ENCODE measurements at places on chromosomes 13 and 19.

DNA sequence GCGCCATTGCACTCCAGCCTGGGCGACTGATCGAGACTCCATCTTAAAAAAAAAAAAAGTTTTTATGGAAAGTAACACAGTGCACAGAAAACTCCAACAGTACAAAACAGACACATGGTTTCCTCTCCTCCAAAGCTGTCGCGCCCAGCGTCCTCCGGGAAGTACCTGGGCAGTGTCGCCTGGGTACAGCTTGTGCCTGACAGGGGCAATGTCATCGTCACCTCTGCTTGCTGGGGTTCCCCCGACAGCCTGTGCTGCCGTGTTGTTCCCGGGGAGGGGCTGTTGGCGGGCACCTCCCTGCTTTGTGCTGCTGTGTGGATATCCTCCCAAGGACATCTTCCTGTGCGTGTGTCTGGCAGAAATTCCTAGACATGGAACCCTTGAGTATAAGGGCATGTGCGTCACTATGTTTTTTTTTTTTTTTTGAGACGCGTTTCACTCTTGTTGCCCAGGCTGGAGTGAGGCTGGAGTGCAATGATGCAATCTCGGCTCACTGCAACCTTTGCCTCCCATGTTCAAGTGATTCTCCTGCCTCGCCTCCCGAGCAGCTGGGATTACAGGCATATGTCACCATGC lies 2.4 kb upstream of the F2RL3 start:
- DNase-seq, result peak; percentile 8

DNA sequence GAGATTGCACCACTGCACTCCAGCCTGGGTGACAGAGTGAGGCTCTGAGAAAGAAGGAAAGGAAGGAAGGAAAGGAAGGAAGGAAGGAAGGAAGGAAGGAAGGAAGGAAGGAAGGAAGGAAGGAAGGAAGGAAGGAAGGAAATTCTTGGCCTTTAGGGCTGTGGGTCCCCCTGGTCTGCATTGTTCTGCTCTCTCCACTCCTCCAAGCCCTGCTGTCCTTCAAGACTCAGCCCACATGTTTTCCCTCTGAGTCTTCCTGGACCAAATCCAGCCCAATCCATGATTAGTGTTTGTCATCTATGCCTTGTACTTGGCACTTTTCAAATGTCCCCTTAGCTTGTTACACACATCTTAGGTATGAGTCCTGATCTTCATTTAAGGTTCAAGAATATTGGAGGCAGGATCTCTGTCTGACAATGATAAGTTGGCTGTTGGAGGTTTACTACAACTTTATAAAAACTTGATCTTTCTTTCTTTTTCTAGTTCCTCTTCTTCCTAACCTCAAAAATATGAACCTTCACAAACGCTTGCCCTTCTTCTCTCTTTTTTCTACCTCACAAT lies 48.8 kb upstream of the INTS6 start:
- DNase-seq, result peak; percentile 83

GRCh38 chr19:11887611-11888531 lies at the start of gene ZNF69:
TSS of gene ZNF69 (plus strand) at chr19:11887782. CDS start at chr19:11887924, 142 bp downstream.
- DNase-seq, result peak; percentile 76

DNA sequence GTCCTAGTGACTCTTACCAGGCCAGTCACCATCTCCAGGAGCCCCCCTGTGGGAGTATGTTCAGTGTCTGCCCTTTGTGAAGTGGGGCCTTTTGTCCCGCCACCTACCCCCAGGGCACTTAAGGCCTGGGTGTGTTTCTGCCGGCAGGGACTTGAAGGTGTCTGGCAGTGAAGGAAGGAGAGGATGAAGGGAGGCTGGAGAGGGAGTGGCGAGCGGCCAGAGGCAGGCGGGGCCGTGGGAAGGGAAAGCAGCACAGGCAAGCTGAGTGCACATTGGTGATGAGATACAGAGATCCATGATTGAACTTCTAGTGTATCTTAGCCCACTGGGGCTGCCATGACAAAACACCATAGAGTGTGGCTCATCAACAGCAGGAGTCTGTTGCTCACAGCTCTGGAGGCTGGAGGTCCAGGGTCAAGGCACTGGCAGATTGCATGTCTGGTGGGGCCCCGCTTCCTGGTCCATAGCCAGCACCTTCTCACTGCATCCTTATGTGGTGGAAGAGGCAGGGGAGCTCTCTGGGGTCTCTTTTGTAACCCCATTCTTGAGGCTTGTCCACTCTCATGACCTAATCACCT lies 17.5 kb downstream of the CUL4A start:
- DNase-seq, result no peak

- DNase-seq, result no peak
Measured at GRCh38 chr19:22595918-22596341, 38.2 kb upstream of the ZNF492 start.

DNA sequence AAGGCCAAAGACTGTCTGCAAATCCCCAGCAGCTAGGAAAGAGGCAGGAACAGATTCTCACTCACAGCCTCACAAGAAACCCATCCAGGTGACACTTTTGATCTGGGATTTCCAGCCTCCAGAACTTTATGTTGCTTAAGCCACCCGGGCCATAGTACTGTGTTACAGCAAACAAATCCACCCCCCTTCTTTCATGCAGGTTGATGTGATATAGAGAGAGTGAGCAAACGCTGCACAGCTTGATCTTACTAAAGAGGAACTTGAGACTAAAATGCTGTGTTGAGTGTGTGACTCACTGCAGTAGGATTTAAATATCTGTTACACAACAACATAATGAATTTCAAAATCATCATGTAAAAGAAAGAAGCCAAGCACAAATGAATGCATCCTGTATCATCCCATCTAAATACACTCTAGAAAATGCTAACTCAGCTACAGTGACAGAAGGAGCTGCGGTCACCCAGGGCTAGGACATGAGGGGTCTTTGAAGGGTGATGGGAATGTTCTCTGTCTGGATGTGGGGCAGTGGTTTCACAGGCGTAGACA lies 32.2 kb downstream of the RCBTB2 start:
- DNase-seq, result peak; percentile 88

DNA sequence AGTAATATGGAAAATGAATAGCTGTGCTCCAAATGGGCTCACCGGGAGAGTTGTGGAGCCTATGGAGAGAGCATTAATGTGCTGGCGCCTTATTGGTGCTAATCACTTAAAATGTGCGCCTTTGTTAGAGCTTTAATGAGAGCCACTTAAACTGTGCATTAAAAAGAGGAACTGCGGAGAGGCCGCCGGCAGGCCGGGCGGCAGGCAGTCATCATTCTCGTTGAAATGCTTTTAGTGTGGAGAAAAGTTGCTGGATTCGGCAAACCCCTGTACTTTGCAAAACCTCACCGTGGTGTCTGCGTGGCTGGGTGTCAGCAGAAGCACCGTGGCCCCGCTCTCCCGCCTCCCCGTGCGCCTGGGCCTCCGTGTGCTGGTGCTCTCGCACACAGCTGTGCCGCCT lies 105.5 kb downstream of the KDM4B start:
- DNase-seq, result no peak

- no peak for DNase-seq
Measured at GRCh38 chr13:25391932-25392331, 20.2 kb downstream of the ATP8A2 start.

DNA sequence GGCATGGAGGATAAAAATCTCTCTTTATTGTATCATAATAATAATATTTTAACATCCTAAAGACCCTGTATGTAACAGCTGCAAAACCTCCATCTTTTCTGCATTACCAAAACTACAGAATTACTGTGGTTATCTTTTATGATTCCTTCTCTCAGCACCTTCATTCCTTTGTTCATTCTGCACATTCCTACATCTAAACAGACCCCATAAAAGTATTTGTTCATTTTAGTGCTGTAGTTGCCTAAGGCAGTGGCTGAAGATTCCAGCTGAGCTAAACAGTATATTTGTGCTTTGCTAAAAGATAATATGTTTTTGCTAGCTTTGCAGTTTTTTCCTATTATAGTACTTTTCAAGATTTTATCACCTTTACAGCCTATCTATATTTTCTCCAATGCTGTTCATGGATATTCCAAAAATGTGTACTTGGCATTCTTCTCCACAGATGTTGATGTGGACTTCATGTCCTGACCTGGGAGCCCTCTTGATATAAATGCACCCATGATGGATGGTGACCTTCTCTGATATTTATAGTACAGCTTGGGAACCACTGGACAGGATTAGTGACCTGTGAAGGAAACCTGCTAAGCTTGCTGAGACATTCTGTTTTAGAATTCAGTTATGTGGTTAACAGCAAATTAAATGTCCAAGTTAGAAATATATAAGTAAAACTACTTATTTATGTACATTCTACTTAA lies 2832.9 kb upstream of the PCDH20 start:
- DNase-seq, result peak; percentile 62

DNA sequence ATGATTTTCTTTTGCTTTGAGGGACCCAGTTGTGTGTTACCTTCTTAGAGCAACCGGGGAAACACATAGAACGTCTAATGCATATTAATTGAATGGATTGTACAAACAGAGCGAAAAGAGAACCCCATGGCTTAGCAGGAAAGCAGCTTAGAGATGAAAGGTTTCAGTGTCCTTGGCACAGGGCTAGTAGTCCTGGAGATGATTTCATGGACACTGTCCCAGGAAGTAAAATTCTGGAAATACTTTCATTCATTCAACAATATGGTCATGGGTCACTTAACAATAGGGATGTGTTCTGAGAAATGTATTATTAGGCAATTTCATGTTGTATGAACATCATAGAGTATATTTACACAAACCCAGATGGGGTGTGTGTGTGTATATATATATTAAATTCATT lies 9.7 kb upstream of the FUT2 start:
- DNase-seq, result no peak

GRCh38 chr19:7507884-7508283 lies 8.0 kb upstream of the ZNF358 start:
- peak; percentile 52 for DNase-seq

DNA sequence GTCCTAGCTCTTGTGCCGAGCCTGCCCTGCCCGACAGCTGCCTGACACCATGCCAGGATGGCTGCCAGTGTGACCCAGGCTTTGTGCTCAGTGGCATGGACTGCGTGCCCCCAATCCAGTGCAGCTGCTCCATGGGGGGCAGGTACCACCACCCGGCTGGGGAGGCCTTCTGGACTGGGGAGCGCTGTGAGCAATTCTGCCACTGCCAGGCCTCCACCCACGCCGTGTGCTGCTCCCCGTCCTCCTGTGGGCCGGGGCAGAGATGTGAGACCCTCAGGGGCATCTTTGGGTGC lies 9.4 kb upstream of the FXYD3 start:
- DNase-seq, result no peak

DNA sequence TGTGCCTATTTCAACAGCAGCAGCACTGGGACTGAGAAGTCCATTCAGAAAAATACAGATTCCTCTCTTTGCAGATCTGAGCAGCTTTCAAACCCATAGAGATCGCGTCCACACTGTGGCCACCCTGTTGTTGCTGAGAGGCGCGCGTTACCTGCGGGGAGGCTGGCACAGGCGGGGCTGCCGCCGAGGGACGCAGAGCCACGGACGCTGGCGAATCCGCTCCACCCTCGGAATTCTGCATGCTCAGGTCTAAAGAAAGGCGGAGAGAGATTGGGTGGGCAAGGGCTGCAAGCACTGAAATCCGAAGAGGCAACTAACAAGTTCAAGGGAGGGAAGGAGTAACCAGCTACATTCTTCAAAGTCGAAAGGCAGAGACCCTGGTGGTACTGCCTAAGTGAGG lies 63.0 kb downstream of the RFX2 start:
- DNase-seq, result no peak

- DNase-seq, result no peak
Measured at GRCh38 chr13:110887597-110888333, 27.1 kb downstream of the ANKRD10 start.

GRCh38 chr13:41145136-41145908 lies 12.7 kb upstream of the KBTBD6 start:
- DNase-seq, result peak; percentile 77

GRCh38 chr13:94390881-94391280 lies 88.6 kb downstream of the DCT start:
- DNase-seq, result peak; percentile 51

DNA sequence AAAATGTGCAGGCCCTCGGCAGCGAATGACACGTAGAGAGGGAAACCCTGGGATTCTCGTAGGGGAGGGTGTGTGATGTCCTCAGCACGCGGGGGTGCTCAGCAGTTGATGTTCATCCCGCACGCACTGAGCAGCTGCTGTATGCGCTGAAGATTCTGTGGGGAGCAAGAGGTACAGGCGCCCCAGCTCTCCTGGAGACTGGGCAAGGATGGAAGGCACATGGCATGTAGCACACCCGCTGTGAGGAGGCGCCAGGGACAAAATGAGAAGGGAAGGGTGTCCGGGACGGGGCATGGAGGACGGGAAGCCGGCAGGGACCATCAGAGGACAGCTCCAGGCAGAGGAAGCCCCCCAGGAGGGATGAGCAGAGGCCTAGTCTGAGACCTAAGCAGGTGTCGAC lies 15.4 kb downstream of the ATP11A start:
- no peak for DNase-seq

DNA sequence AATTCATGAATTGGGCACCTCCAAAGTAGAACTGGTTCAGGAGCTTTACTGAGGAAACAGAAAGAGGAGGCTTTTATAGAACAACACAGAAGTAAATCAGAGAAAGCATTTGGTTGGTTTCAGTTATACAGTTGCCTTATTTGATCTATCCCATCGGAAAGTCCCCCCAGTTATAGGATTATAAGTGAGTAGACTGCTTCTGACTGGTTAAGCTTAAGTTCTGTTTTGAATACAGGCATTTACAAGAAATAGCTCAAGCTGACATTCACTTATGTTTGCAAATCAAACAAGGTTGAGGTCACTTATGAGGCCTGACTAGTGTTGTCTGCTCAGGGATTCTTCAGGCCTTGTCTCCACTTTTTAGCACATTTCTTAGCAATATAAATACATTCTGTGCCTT lies 857.4 kb downstream of the EFNB2 start:
- DNase-seq, result no peak

DNA sequence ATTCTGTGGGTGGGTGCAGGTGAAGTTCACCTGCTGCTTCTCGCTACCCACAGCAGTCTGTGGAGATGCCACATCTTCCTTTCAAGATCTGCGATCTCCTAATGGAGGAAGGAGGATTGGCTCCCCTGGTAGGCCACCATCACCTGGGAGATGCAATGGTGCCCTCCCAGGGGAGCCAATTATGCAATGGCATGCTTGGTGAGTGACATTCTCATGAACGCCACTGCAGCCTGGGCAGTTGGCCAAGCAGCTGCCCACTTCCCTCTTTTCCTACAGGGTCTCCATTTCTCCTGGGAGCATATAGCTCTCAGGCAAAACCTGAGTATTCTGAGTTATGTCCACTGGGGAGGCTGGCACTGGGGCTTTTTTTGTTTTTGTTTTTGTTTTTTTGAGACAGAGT lies 83.5 kb upstream of the KCTD15 start:
- DNase-seq, result no peak

DNA sequence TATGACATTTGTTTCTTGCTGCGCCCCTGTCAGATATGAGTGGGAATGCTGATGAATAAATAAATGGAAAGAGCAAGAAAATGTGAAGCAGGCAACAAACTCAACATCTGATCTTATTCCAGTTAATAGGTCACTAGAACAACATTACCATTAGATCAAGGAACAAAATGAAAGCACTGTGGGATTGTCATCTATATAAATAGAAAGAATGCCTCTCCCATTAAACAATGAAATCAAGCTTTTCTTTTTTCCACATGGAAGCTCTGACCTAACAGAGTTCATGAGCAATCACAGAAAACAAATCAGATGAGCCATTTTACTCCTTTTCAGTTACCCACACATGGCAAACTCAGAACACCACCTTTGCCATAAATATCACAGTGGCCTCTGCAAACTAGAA lies 354.8 kb downstream of the SUCLA2 start:
- DNase-seq, result no peak

- peak; percentile 5 for DNase-seq
Measured at GRCh38 chr13:66574606-66575005, 655.5 kb downstream of the PCDH9 start.
